ENCODE measurements at places on chromosomes 4 and X.

DNA sequence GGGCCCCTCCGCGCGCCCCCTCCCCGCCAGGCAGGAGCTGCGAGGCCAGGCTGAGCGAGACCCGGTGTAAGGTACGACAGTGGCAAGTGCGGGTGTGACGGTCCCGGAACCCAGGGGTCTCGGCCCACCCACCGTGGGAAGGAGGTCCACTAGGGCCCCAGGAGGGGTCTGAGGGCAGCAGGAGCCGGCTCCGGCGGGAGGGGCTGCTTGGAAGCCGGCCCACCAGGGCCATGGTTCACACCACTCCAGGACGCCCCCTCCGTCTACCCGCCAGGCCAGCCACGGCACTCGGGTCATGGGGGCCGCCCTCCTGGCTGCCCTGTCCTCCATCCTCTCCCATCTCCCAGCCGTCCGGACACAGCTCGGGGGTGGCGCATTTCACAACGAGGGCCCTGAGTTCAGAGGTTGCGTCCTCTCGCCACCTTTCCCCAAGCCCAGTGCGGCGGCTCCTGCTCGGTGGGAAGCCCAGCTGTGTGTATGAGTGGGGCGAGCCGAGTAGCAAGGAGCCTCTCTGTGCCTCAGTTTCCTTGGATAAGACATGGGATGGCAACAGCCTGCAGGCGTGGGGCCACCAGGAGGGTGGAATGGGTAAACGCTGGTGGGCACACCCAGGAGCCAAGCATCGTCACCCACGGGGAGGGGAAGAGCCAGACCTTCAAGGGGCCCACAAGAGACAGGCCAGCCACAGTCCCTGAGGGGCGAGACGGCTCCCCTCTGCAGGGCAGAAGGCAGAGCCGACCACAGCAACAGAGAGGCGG lies 81.3 kb downstream of the FAM53A start:
- DNase-seq: no peak

DNA sequence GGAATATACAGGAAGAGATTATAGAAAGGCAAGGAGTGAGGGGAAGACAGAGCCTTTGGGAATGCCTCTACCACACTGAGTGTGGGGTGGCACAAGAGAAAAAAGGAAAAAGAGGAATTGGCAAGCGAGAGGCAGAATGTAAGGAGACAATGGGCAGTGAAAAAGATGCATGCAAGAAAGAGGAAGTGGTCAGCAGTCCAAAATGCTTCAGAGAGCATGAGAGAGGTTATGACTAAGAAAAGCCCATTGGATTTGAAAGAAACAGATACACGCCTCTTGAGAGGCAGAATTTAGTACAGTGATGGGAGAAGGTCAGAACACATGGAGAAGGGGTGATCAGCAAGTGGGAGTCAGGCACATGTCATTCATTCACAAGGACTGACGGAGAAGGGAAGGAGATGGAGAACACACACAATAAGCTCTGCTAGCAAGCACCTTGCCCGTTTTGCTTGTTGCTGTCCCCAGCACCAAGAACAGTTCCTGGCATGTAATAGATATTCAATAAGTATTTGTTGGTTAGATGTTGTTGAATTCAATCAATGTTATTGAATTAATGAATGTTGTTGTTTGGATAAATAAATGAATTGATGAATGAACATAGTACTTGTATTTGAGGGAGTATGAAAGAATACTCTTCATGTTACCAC lies 6.3 kb downstream of the DCHS2 start:
- DNase-seq: no peak

- DNase-seq: no peak
These were observed 214.9 kb downstream of the CXXC4 start for GRCh38 chr4:104279744-104280143.

GRCh38 chr4:127783026-127783769 lies 1.1 kb downstream of the HSPA4L start:
- no peak for DNase-seq

- no peak for DNase-seq
These were observed 65.7 kb upstream of the CITED1 start for GRCh38 chrX:72371405-72371804.

- no peak for DNase-seq
These were observed 746 bp downstream of the EDNRA start for GRCh38 chr4:147481577-147482109.

- no peak for DNase-seq
These were observed 137.9 kb upstream of the FAM241A start for GRCh38 chr4:112007391-112007790.

GRCh38 chr4:86497980-86498862 lies 95.9 kb upstream of the PTPN13 start:
- DNase-seq: no peak

- no peak for DNase-seq
These were observed 732.1 kb downstream of the STIM2 start for GRCh38 chr4:27592738-27593137.

- DNase-seq: no peak
These were observed 141.0 kb downstream of the ASB9 start for GRCh38 chrX:15128861-15129260.

DNA sequence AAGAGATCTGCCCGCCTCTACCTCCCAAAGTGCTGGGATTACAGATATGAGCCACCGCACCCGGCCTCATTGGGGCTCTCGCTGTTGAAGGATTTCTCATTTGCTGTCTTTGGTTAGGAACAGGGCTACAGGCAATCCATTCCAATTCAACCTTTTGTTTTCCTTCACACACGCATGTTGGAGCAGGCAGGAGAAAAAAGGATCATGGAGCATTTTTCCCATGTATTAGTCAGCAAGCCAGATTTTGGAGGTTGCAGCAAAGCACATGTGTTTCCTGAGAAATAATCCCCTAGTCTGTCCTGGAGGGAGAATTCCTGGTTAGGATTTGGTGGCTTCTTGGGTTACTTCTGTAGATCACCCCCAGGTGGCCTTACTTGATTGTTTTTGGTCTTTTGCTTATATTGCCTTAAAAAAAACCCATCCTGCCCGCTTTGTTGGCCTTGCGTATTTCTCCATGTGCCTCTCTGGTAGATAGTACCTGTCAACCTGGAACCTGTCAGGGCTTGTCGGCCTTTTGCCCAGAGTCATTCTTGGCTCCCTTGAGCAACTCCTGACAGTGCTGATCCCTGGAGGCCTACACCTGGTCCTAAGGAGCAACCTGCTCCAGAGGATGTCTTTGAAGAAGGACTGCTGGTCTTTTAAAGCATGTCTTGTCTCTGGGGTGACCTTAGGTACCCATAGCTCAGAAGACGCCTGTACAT lies 82.4 kb upstream of the CLCN4 start:
- DNase-seq: no peak

DNA sequence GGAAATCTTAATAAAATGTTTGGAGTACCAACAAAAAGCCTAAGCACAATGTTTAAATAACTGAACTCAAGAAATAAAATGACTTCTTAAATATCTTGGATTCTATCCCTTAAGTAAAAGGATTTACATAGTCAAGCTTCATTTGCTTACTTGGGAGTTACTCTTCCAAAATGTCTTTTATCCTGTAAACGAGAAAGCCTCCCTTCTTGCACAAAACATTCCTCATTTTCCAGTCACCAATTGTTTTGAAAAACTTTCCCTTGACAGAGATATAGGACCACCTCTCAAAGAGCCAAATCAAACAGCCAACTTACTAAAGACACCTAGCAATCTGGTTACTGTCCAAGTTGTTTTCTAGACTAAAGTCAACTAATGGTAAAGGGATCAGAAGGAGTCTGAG lies 18.6 kb downstream of the PDGFC start:
- no peak for DNase-seq

DNA sequence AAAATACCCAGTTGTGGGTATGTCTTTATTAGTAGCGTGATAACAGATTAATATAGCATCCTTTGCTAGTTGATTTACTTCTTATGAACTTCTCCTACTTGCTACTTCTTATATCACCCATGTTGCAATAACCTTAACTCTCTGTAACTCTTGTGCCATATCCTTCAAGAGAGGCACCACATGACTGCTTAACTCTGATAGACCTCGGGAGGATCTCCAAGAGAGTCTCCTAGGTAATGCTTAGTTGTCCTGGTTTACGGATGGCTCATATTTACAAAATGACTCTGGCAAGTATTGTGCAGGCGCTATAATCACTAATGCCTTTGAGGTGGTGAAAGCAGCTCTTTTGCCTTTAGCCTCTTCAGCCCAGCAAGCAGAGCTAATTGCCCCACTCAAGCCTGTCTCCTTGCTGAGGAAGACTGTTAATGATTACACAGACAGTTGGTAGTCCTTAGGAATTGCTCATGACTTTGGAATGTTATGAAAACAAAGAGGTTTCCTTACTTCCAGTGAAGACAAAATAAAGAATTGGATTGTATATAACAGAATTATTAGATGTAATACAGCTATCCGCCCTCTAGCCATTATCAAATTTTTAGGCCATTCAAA lies 1305.8 kb downstream of the PCDH7 start:
- DNase-seq: no peak

DNA sequence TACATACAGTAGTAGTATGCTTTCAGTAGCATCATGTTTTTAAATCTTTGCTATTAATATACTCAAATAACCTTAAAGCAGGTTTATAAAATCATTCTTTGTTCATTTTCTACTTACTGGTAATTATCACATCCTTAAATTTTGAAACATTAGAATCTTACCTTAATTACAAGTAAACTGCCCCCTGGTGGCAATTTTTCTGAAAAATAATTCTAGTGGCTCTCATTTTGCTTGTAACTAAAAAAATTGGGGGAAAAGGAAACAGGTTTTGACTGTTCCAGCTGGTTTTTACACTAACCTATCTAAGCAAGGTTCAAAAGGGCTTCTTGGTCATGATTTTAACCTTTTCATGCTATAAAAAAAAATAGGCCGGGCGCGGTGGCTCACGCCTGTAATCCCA lies 18.5 kb upstream of the DCAF4L1 start:
- no peak for DNase-seq

DNA sequence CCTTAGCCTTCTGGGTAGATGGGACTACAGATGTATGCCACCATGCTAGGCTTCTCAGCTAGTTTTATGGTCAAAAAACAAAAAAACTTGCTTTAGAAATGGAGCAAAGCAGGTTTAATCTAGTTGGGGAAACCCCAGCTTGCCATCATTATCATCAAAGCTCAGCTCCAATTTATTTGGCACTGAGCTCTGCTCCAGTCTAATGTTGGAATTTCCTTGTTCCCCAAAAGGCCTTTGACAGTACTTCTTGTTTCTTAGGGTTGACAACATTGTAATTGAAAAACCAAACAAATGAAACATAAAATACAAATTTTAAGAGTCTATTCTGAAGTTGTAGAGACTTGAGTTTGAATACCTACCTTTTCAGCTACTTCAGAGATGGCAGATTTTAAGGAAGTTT lies 48.0 kb downstream of the MRPL1 start:
- no peak for DNase-seq

- no peak for DNase-seq
These were observed 59.5 kb upstream of the HGFAC start for GRCh38 chr4:3382251-3382650.

GRCh38 chrX:70262952-70263567 lies 3.1 kb upstream of the P2RY4 start:
- no peak for DNase-seq

DNA sequence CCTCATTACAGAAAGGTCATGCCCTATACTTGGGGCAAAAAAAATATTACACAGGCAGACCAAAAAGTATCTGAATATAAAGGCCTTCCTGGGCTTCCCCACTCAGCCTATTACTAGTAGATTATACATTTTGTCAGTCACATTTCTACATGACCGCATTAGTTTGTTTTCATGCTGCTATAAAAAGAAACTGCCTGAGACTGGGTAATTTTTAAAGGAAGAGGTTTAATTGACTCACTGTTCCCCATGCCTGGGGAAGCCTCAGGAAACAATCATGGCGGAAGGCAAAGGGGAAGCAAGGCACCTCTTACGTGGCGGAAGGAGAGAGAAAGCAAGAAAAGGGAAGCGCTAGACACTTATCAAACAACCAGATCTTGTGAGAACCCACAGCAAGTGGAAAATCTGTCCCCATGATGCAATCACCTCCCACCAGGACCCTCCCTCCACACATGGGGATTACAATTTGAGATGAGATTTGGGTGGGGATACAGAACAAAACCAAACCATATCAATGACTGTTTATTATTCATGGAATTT lies 1312.0 kb downstream of the PCDH7 start:
- DNase-seq: no peak

GRCh38 chr4:8516996-8517550 lies 63.1 kb upstream of the GPR78 start:
- no peak for DNase-seq

DNA sequence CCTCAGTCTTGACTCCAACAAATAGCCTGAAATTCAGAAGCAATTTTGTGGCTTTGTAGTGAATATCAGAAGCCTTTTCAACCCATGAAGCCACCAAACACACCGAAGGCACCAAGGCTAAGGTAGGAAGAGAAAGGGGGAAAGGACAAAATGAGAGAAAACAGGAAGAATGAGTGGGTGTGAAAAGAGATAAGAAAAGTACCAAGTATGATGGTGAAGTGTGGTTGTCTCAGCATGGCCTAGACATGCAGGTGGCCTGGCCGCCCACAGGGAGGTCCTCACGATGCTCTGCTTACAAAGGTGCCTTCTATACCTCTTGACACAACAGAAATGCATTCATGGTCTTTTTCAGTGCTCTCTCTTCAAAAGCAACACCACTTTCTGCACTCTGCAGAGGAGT lies 34.9 kb downstream of the ACSL1 start:
- DNase-seq: no peak

DNA sequence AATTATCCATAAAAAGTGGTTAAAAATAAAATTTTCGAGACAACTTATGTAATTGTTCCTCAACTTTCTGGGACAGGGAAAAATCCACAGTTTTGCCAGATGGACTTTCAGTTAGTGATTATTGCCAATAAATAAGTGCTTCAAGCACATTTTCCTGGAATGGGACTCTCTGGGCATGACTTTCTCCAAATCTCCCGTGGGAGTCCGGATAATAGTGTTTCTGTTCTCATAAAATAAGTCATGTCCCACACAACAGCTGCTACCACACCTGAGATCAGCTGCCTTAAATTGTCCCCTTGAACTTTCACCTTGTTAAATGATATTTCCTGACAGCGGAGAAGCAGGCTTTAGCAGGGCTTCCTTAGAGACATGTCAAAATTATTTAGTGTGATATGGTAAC lies 133.4 kb upstream of the NAP1L5 start:
- no peak for DNase-seq

DNA sequence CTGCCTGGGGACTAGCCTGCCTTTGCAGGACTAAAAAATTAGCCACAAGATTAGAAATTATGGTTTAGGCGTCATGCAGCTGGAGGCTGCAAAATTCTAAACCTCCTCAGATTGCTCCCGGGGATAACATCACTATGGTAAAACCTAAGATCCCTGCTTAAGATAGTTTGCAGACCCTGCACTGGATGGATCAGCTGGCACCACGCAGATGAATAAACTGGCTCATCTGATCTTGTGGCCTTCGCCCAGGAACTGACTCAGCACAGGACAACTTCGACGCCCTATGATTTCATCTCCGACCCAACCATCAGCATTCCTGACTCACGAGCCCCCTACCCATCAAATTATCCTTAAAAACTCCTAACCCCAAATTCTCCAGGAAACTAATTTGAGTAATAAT lies 482.4 kb downstream of the SPRY1 start:
- DNase-seq: no peak

- DNase-seq: no peak
These were observed 142.3 kb upstream of the F9 start for GRCh38 chrX:139388254-139388653.

GRCh38 chr4:161273607-161274006 lies 890.2 kb downstream of the FSTL5 start:
- no peak for DNase-seq

GRCh38 chr4:41753942-41754341 lies 5.4 kb upstream of the PHOX2B start:
- DNase-seq: no peak

- no peak for DNase-seq
These were observed 424.2 kb downstream of the PDGFC start for GRCh38 chr4:156547439-156547838.

- DNase-seq: no peak
These were observed 38.5 kb downstream of the HERC3 start for GRCh38 chr4:88630756-88631155.

- DNase-seq: no peak
These were observed 305.5 kb downstream of the FAT4 start for GRCh38 chr4:125620066-125620860.

All from stimulated activated CD8-positive, alpha-beta memory T cell treated with anti-CD3 and anti-CD28 coated beads, Interleukin-2, amount 100 ng/mL, for 1 hour (primary cell).